Stimulated activated CD8-positive, alpha-beta memory T cell treated with anti-CD3 and anti-CD28 coated beads, Interleukin-15, amount 100 ng/mL, for 1 hour (primary cell): ENCODE measurements at places on chromosomes 7 and 10.

GRCh38 chr10:74642901-74643595 lies 183.4 kb upstream of the KAT6B start:
- DNase-seq: no peak

DNA sequence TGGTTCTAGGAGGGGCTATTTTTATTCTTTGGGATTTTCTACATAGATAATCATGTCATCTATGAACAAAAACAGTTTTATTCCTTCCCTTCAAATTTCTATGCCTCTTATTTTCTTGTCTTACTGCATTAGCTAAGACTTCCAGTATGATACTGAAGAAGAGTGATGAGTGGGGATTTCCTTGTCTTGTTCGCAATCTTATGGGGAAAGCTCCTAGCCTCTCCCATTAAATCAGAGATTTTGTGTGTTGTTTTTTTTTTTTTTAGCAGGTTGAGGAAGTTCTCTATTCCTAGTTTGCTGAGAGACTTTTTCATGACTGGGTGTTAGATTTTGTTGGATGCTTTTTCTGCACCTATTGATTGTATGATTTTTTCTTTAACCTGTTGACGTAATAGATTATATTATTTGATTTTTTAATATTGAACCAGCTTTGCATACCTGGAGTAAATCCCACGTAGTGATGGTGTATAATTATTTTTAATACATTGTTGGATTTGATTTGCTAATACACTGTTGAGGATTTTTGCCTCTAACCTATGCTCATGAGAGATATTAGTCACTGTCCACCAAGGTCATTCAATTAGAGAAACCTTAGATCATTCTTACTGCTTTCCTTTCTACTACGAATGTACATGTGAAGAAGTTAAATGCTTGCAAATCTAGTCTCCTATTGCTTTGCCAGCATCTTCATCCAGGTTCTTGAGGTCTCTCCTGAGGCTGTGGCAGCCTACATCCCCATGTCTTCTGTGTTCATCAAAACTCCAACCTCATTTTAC lies 6.5 kb downstream of the ATP5F1C start:
- no peak for DNase-seq

DNA sequence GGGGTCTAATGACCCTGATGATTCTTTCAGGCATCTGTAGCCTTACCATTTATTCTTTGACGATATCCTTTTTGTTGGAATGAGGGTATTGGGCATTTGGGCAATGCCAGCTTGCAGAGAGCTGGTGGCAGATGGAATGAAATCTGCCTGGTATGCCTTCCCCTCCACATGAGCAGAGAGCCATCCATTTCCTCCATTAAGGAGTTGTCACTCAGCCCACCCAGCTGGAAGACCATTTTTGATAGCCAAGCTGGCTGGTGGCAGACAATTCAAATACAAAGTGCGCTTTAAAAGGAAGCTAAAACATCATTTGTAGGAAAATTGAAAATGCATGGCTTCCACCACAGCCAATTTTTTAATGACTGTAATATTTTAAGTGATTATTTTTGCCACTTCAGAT lies 240.1 kb upstream of the SLC26A5 start:
- no peak for DNase-seq

- DNase-seq: no peak
Measured at GRCh38 chr7:75869776-75870379, 9.0 kb upstream of the RHBDD2 start.

GRCh38 chr10:126016156-126016805 lies 119.9 kb downstream of the FANK1 start:
- DNase-seq: no peak

- no peak for DNase-seq
Measured at GRCh38 chr7:30618961-30619360, 24.3 kb downstream of the GARS1 start.

GRCh38 chr10:132858121-132859081 lies 72.5 kb upstream of the NKX6-2 start:
- no peak for DNase-seq

GRCh38 chr7:50751146-50751545 lies 31.6 kb downstream of the GRB10 start:
- no peak for DNase-seq

GRCh38 chr10:86265895-86266259 lies 100.7 kb downstream of the GRID1 start:
- DNase-seq: no peak

- no peak for DNase-seq
Measured at GRCh38 chr7:51055039-51055840, 261.4 kb downstream of the COBL start.

DNA sequence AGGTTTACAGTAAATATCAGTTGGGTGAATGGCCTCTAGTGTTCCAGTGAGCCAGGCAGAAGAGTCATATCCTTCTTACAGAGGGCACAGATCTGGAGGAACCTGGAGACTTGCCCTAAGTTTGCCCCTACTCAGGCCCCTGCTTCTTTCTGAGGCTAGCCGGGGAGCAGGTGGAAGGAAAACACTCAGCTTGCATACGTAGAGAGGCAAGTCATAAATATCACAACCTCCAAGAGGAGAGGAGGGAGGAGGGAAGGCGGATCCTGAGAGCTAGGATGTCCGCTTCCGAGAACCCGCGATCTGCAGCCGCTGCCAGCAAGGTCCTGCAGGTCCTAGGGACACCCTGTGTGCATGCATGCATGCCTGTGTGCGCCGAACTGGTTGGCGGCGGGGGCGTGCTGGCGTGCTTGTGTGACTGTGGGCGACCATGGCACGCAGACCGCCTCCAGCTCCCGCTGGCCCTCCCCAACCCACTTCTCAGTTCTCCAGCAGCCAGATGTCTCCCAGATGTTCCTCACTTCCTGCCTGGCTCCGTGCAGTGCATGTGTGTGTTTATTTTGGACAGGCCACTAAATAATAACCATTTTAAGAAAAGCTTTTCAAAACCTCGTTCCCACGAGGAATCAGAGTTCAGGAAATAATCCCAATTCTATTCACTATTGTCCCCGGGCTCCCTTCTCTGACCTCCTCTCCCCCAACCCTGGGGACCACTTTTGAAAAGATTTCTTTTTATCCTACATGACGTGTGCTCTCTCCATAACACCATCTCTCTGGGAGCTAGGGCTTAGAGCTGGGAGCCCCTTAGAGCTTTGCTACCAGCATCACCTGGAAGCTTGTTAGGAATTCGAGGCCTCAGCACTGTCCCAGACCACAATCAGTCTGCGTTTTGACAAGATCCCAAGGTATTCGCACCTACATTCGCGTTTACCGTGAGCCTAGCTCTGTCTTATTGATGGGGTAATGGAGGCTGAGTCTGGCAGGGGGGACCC lies 32.4 kb downstream of the UNC5B start:
- no peak for DNase-seq

GRCh38 chr10:44260286-44260928 lies 124.5 kb downstream of the CXCL12 start:
- DNase-seq: no peak

GRCh38 chr10:33334153-33334804 lies at the start of gene NRP1:
TSS of gene NRP1 (minus strand) at chr10:33334667. CDS start at chr10:33334382, 285 bp downstream.
- no peak for DNase-seq

- no peak for DNase-seq
Measured at GRCh38 chr10:111747751-111748150, 435.8 kb downstream of the GPAM start.

GRCh38 chr7:36391436-36392198 lies 2.0 kb downstream of the ANLN start:
- no peak for DNase-seq
